Activated CD4-positive, CD25-positive, alpha-beta regulatory T cell treated with anti-CD3 and anti-CD28 coated beads, Interleukin-2, amount 50 U/mL, for 72 hours (primary cell): ENCODE measurements at places on chromosomes 5 and 9.

- DNase-seq = no peak
These were observed 27.8 kb downstream of the CSF1R start for GRCh38 chr5:150058480-150059126.

- no peak for DNase-seq
These were observed 3.3 kb downstream of the SNAPC3 start for GRCh38 chr9:15426019-15426418.

GRCh38 chr9:127832248-127832647 lies 22.2 kb downstream of the ENG start:
- no peak for DNase-seq

DNA sequence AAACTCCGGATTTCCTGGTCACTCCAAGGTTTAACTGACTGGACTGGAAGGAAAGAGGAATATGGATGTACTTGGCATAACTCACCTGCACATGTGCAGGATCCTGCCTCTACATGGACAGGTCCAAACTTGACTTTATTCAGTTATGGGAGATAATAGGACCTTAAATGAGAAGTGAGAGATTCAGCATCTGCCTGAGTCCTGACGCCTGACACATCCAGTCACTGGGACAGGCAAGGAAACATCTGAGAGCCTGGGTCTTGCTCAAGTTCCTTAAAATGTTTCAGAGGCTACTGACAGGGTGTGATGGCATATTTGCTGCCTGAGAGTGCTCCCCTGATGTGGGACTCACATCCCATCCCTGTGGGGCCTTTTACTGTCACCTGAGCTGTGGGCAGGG lies 34.9 kb downstream of the ZNF354A start:
- no peak for DNase-seq

DNA sequence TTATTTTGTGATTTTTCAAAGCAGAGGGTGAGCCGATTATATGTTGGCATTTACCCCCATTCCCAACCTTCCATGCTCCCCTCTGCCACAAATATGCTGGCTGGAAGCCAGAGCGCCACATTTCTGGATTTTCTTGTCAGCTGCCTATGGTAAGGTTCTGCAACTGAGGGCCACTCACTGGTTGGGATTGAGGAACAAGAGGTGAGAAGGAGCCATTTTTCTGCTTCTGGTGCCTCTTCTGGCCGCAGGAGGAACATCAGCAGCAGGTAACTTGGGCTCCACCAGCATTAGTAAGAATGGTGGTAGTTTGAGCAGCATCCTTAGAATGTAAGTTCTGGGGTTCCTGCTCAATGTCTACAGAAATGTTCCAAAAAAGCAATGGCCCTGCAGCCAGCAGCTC lies 159.5 kb upstream of the MAST4 start:
- DNase-seq = no peak

DNA sequence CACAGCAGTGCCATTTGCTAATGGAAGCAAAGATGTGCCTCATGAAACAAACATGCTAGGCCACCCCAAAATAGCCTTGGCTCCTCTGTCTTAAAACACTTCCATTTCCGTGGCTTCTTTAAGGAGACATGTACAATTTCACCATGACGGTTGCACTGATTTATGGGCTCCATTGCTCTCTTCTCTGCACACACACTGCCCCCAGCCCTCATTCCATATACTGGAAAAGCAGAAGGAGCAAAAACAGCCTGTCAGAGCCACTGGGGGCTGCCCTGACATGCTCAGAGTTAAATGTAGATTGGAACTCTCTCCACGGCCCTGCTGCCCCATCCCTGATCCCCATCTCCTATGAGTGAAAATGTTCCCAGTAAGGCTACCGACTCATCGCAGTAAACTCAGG lies 114.8 kb downstream of the ROR2 start:
- no peak for DNase-seq

- no peak for DNase-seq
These were observed 982 bp downstream of the EPB41L4A start for GRCh38 chr5:112417931-112418658.
